ENCODE measurements at places on chromosomes 3 and 15.

GRCh38 chr3:45739991-45740390, 50.8 kb downstream of the SACM1L start:
- DNase-seq: no peak

- DNase-seq: no peak
Observed at GRCh38 chr3:4306860-4307259, 3.7 kb downstream of the SETMAR start.

DNA sequence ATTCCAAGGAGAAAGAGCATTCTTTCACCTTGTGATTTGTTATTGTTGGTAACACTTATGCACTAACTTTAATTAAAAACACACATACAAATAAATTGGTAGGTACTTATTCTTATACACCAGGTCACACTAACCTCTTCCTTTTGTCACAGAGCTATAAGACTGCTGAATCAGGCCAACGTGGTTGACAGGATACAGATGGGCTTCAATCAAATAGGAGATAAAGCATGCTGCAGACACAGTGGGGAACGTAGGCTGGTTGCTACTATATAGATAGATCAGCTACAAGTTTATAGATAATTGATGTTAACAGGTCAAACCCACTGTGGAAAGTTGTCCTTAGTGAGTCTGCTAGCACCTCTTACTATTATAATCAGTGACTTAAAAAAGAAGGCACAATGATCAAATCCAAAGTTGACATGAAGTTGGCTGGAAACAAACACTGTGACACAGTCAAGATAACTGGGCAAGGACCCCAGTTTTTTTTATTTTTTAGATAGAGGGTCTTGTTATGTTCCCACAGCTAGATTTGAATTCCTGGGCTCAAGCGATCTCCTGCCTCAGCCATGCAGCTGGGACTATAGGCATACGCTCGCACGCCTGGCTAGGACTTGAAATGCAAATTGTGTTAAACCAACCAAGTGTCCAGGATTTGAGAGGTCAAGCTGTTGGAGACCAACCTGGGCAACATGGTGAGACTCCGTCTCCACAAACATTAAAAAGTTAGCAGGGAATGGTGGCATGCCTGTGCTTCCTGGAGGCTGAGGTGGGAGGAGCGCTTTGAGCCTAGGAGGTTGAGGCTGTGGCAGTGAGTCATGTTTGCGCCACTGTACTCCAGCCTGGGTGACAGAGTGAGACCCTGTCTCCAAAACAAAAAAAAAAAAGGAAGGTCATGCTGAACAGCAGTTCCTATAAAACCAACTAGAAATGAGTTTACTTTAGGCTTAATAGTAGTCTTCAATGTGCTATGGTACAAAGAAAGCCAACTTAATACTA, 97.9 kb upstream of the MEX3B start:
- no peak for DNase-seq

DNA sequence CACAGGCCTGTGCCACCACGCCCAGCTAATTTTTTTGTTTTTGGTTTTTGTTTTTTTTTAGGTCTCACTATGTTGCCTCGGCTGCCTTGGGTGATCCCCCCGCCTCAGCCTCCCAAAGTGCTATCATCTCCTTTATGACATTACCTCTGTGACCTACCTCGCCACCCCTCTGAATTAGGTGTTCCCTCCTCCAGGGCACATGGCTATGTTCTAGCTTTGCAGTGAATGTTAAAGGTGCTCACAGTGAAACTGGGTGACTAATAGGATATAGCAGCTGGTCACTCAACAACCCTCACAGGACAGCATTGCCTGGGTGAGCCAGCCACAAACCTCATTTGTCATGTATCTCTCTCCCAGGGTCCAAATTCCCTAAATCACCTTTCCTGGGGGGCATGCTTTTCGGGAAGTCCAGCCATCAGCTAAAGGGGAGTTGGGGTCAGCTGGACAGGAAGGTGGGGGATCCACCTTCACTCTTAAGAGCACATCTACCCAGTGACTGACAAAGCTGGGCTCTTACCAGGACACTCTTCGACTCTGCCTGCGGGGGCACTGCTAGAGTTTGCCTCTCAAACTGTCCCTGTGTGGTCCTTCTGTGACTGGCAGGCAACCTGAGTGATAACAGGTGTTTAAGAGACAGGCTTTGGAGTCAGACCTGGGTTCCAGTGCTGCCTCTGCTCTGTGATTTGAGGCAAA, 1.6 kb upstream of the TTLL3 start:
- DNase-seq: no peak

- DNase-seq: no peak
Observed at GRCh38 chr3:40333852-40334251, 24.3 kb downstream of the EIF1B start.

DNA sequence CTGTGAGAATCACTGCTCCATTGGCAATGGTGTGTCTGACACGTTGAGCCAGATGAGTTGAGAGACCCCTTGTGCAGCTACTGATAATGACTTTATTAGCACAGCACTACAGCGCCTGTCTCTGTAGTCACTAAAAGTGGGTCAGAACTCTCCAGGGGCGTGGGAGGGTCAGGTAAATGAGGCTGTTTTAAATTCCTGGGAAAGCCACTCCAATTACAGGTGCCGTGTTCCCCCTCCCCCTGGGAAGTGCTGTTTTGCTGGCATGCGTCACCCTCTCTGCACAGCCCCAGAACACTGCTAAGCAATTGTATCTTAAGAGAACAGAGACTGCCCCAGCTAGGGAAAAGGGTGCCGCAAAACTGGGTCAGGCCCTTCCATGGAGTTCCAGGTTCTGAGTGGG, 21.5 kb upstream of the CPNE9 start:
- DNase-seq: no peak

- DNase-seq: no peak
Observed at GRCh38 chr15:40111888-40112287, 3.2 kb upstream of the BMF start.

- no peak for DNase-seq
Observed at GRCh38 chr15:62706317-62706716, 336.2 kb upstream of the TPM1 start.

Measured in GM12878 (cell line).